ENCODE measurements at places on chromosomes 12 and 14. TPM values are rescaled to one million over a fixed set of nuclear protein-coding genes. Genes with fewer than 3 reads are reported as not detected.

GRCh38 chr14:72907886-72908285 is 14.0 kb upstream of the DPF3 start:
- no peak for DNase-seq

DNA sequence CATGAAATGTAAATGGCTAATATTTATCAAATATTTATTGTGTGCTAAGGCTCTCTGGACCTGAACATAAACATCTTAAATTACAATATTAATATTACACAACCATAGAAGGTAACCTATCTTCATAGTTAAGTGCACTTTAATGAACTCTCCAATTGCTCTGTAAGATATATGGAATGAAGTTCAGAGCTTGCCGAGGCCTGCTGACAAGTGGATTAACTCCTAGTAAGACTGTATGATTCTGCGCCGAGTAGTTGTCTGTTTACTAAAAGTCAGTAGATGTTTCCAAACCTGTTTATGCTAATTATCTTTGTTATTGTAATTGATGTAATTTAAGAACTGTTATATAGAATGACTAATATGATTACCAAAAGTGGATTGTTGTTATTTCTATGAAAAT is 77.2 kb downstream of the PTPRR start:
- DNase-seq, result no peak

DNA sequence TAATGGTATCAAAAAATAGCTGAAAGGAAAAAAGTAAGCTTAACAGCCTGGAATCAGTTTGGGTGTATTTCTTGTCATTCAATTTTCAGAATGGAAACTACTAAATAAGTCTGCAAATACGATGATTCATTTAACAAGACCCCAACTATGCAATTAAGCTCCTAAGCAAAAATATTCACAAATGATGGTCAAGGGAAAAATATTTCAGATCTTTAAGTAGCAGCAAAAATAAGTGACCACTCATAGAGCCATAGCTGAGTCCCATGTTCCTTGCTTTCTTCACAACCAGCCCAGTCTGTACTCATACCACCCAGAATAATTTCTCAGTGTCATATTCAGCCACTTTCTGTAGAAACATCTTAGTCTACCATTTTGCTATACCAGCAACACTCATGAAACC is 185.4 kb downstream of the PPM1H start:
- no peak for DNase-seq

GRCh38 chr12:114302117-114302516 is 103.8 kb downstream of the TBX5 start:
- no peak for DNase-seq

DNA sequence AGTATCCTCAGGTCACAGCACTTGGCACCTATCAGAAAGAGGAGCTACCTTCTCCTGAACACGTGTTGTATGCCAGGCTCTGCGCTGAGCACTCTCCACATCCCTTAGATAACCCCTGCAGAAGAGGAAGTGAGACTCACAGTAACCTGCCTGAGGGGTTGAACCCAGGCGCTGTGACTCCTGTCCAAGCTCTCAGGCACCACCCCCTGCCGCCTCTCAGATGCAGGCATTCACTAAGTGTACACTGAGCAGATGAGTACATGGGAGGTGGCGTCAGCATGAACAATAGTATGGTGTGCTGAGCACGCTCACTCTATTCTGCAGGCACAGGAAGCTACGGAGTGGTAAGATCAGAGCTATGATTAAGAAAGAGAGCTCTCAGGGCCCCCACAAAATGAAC is 21.0 kb upstream of the RIC8B start:
- no peak for DNase-seq

DNA sequence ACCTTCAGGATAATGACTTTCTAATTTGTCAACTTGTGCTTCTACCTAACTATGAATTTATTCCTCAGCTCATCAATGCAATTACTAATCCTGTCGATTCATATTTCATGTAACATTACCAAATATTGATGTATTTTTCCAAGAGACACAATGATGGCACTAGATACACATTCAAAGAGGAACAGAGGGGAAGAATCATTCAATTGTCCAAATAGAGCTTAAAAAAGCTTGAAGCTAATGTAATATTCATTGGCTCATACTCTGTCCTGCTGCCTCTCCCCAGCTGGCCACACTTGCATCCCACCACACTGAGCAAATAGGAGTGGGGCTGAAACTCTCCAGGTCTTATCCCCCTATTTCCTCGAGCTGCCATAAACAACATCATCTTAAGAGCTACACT is 9.3 kb downstream of the TESPA1 start:
- DNase-seq, result no peak

DNA sequence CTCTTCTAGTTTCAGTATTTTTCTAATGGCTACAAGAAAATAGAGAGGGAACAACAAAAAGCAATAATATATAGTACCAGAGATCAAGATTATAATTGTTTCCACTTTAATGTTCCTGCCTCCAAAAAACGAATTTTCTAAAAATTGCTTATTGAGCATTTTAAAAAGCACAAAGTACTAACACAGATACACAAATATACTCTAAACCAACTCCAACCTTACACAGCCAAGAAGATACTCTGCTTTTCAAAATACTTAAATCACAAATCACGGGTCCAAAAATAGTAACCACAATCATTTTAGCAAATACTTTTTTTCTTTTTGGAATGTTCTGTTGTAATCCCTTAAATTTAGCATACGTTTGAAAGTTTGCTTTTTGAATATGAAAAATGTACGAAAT is 2.0 kb downstream of the YAF2 start:
- no peak for DNase-seq

Gene TMEM229B
- 0.71 TPM for total RNA-seq

Gene STYX
- total RNA-seq, result 7.2 TPM

Gene POC1B
- total RNA-seq, result 39.4 TPM

Gene MYH7
- not detected for total RNA-seq

Gene C14orf39
- total RNA-seq, result not detected

Gene KLHL33
- total RNA-seq, result not detected

All from SJSA1 (cell line).